ENCODE measurements at places on chromosomes 5 and 9.

DNA sequence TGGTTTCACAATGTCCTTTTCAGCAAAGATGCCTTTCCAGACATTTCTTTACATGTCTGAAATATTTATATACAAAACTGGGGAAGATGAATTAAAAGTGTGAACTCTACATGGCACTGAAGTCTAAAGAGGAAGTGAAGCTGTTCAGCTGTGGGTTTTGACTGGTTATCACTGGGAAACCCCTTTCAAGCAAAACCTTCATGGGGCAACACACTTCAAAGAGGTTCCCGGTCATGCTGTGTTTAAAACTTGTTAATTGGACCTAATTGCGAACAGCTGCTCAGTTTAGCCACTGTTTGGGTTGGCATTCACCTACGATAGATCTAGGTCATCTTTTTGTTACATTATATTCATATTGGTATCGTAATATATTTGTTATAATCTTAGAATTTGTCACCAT lies 20.0 kb upstream of the GDNF start:
- no peak for DNase-seq

DNA sequence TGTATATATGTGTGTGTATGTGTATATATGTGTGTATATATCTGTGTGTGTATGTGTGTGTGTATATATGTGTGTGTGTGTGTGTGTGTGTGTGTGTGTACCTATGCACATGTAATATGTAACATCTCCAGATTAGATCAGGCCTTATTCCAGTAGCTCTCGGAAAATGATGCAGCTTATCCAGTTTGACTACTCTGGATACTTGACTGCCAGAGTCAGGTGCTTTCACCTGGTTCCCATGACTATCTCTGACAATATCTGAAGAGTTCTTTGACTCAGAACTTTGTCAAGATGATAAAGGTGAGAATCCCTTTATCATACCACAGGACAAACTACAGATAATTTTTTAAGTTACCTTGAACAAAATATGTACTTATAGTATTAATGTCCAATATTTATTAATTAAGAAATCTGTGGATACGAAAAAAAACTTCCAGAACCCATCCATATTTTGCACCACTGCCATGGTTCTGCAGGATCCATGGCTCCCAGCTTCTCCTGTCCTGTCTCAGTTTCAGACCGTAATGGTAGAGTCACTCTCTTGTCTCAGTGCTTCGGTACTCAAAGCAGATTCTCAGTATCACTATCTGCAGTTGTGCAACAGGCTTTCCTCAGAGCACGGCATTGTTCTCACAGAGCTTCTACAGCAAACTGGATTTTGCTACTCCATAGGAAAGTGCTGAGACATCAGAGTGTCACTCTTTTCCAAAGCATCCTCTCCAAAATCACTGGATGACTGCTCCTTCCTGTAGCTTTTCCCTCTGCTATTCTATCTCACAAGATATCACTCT lies 164.4 kb upstream of the SLC12A2 start:
- no peak for DNase-seq

- no peak for DNase-seq
These were observed 97.3 kb upstream of the ADAMTS16 start for GRCh38 chr5:5042806-5043205.

DNA sequence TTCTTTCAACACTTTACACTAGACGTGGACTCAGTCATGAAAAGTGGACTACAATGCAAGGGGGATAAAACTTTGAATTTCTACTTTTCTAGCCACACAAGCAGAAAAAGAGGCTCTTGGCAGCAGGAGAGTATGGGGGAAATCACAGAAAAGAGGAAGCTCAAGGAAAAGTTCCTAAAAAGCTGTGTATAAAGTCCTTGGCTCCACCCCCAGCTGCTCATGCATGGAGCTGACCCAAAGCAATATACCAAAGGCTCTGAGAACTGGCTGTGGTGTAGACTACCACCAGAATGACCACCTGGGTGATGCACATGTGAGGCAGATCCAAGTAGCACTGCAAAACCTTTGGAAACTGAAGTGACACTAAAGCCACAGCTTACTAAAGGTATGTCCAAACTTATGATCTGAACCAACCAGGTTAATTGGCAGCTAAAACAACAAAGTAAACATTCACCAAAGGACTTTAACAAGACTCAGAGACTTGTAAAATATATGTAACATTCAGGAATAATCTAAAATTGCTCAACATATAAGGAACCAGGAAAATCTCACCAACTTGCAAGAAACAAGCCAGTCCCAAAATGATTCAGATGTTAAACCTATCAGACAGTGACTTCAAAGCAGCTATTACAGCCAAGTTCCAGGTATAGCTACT lies 55.5 kb upstream of the RASGRF2 start:
- DNase-seq, result no peak

DNA sequence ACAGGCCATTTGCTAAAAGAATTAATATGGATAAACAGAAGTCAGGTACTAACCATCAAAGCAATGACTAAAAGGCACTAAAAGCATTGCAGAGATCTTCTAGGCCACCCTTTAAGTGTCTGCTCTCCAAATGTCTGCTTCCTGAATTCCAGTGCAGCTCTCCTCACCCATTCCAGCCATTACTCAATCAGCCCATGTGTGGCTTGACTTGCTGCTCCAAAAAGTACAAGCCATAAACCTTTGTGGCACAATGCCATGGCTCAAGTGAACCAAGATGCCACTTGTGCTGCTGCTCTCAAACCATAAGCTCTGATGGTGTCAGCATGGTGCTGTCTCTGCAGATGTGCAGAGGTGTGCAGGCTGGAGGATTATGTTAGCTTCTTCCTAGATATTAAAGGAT lies 290.2 kb upstream of the POU5F2 start:
- no peak for DNase-seq

DNA sequence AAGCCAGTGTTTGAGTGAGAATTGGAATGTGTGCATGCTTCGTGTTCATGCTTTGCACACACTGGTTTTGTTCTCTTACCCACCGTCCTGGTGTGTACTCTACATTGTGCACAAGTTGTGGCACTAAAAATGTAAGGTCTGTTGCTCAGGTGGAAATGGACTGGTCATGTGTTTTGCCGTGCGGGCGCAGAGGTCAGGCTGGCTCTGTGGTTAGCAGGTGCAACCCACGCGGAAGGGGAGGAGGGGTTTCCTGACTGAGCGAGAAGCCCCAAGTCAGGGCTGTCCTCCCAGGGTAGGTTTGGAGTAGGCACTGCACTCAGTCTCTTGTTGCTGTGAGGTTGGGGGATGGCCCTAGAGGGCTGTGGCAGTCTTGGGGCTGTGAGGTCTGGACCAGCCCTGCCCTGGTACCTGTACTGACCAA lies 86.6 kb downstream of the EHMT1 start:
- DNase-seq, result no peak

DNA sequence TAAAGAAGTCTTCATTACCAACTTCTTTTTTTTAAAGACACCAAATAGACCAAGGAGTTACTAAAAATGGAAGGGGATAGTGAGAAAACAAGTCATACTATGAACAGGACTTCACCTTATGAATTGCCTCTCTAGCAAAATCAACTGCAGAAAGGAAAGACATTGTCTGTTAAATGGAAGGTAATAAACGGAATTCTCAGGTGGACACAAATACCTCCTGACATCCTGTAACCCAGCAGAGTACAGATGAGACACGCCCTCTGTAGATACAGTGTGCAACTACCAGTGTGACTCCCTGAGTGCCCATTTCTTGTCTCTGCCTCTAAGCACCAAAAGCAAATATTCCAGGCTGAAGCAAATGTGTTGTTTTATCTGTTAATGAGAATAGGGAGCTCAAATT lies 12.2 kb upstream of the PLPP1 start:
- no peak for DNase-seq

GRCh38 chr9:99633265-99633664 lies 188.4 kb upstream of the NR4A3 start:
- DNase-seq, result no peak

- no peak for DNase-seq
These were observed 110.1 kb upstream of the TLE4 start for GRCh38 chr9:79461712-79462111.

- DNase-seq, result no peak
These were observed 933.4 kb upstream of the PTPRD start for GRCh38 chr9:11546231-11546630.

Data from stimulated activated CD4-positive, alpha-beta T cell treated with anti-CD3 and anti-CD28 coated beads, Interleukin-2, amount 100 ng/mL, for 4 hours (primary cell).